Hematopoietic multipotent progenitor cell treated with erythropoietin and hydrocortisone succinate and interleukin-3 and kit ligand, for 17 days (in vitro differentiated cells): ENCODE measurements at places on chromosomes 16 and 17.

DNA sequence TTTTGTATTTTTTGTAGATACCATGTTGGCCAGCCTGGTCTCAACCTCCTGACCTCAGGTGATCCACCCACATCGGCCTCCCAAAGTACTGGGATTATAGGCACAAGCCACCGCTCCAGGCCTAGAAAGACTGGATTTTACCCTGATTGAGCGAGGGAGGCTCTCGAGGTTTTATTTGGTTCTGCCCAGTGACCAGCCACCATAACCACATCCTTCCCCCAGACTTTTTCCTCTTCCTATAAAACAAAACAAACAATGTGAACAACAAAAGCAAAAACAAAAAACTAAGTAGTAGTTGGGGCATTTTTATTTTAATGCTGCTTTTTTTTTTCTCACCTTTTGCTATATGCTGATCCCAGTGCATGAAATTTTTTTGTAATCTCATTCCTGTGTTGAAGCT lies 509.6 kb downstream of the MAF start:
- no peak for DNase-seq

DNA sequence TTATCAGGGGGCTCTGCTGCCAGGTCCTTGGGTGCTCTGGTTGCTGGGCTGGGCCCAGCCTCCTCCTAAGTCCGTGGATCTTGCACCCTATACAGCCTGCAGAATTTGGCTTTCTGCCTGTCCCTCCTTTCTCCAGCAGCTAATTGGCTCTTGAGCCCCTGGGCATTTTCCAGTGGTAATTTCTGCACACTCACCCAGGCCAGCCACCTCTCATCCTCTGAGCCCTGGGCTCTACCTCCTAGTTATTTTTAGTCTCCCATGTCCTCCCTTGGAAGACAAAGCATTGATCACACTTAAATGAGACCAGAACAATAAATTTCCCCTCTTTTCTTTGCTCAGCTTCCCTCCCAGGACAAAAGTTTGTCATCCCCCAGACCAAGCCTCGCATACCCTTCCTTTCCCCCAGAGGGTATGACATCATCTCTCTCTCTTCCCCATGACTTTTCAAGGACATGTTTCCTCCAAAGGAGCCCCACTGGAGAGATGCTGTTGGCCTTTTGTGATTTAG lies 38.1 kb downstream of the C17orf75 start:
- DNase-seq, result no peak

DNA sequence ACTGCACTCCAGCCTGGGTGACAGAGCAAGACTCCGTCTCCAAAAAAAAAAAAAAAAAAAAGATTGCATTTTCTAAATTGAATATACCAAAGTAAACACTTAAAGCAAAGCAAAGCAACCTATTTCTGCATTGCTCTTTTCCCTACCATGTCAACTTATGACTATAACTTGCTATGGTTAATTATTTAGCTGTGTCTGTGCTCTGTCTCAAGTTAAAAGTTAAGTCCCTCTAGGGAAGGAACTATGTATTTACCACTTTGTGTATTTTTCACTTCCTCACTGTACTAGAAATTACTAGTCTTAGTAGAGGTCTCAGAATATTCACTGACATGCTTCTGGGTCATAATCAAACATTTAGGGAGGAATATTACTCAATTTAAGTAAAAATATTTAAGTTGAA lies 711.7 kb upstream of the SOX9 start:
- DNase-seq, result no peak

GRCh38 chr17:66395961-66396360 lies 93.5 kb downstream of the PRKCA start:
- DNase-seq, result no peak

GRCh38 chr17:67819722-67820121 lies 5.6 kb upstream of the BPTF start:
- DNase-seq, result no peak

- no peak for DNase-seq
These were observed 76.2 kb upstream of the KSR1 start for GRCh38 chr17:27379888-27380533.

DNA sequence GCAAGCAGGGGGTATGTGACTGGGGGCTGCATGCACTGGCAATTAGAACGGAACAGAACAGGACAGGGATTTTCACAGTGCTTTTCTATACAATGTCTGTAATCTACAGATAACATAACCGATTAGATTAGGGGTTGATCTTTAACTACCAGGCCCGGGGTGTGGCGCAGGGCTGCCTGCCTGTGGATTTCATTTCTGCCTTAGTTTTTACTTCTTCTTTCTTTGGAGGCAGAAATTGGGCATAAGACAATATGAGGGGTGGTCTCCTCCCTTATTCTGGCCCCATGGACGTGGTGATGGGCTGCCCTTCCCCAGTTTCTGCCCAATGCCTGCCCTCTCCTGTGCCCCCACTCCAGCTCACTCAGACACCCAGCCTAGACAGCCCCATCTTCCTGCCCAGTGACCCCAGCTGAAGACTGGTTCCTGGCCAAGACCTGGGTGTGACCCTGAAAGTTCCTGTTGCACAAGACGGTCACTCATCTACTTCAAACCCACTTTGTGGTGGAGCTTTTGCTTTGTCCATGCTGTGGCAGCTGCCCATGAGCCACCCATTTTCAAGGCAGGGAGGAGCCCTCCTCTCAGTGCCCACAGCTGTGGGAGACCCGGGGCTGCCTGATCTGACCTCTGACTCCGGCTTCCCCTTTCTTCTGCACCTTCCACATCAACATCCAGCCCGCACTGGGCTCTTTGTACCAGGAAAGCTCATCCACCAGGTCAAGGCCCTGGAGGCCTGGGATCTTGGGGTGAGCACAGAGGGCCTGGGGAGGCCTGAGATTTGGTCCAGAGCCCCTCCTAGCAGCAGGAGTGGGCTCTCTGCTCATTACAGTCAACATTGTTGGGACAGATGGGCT lies 18.6 kb downstream of the ALOX12B start:
- DNase-seq, result no peak

GRCh38 chr16:56828647-56829046 lies 36.4 kb upstream of the SLC12A3 start:
- no peak for DNase-seq

DNA sequence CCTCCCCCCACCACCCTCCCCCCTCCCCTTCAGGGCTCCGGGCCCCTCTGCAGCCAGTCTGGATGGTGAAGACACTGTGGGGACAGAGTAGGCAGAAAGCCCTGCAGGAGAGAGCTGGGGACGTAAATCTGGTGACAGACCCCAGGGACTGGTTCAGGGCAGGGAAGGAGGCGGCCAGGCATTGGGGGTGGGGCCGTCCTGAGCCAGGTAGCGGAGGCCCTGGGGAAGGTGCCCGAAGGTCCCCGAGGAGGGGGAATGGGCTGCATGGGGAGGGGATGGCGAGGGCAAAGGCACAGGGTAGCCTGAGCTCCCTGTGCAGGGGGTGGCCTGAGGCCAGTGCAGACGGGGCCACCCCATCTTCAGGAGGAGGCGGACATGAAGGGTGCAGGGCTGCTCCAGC lies 26.3 kb upstream of the CACNA1H start:
- no peak for DNase-seq

DNA sequence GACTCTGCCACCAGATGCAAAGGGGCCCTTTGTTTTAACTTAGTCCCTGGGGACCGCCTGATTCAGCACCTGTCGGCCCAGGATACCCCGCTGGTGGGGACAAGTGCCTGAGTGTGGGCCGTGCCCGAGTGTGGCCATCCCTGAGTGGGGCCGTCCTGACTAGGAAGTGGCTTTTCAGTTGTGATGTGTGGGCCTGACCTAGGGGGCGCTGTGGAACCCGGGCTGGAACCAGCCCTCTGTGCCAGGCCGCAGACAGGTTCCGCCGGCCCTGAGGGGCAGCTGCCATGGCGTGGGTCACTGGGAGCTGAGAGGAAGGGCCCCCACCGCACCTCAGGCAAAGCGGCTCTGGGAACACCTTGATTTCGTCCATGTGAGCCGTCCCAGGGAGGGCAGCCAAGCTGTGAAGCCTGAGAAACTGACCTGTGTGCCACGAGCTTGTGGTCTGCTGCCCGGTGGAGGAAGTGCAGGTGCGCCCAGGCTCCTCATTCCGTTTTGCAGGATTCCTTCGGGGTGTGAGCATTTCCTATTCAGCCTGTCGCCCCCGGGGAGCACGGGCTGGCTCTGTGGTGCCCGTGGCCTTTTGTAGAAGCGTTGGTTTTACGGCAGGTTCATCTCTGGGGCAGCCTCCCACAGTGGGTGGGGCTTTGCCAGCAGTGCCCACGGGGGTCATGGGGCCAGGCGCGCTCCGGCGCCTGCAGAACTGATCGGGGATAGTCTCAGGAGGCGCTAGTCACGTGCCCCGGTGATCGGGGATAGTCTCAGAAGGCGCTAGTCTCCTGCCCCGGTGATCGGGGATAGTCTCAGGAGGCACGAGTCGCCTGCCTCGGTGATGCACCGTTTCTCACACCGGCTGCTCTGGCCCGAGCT lies 5.3 kb downstream of the RPL13 start:
- peak; percentile 51 for DNase-seq
